ENCODE measurements at places on chromosomes 5 and 9.

GRCh38 chr5:158305861-158306260 is 446.9 kb upstream of the CLINT1 start:
- no peak for DNase-seq

DNA sequence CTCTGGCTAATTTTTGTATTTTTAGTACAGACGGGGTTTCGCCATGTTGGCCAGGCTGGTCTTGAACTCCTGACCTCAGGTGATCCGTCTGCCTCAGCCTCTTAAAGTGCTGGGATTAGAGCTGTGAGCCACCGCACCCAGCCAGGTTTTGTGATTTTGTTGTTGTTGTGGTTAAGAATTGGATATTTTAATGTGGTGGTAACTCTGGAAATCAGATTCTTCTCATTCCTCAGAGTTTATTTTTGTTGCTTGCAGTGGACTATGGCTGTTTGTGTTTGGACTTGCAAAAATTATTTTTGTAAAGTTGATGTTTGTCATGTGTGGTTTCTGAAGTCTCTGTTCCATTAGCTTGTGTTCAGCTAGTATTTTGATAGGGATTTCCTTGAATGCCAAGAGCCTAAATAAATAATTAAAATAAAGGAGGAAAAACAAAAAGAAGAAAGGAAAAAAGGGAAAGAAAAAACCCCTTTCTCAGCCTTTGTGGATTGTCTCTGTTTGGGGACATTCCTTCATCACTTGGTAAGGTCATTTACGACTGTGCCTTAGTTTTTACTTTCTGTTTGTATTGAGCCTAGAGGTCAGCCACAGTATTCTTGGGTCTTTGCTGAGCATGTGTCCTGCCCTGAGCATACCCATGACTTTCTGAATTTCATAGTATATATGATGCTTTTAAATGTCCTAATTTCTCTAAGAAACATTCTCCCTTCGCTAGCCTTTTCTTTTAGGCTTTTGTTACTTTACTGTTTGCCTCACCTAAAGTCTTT is 37.3 kb downstream of the PBX3 start:
- DNase-seq: no peak

GRCh38 chr9:124718928-124719327 is 52.2 kb downstream of the NR6A1 start:
- DNase-seq: no peak

DNA sequence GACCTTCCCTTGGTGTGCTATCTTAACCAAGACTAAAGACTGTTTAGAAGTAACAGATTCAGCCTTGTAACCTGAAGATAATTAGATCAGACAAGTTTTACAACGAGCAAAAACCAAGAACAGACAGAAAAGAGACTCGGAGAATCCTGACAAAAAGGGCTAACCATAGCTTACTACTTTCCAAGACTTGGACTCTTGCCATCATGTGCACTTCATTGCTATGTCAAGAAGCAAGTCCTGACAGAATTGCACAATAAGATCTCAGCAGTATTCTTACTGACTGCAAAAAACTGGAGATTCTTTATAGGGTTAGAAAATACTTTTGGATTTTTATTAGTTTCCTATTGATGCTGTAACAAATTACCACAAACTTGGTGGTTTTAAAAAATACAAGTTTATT is 1539.0 kb upstream of the NUDT12 start:
- DNase-seq: no peak

- no peak for DNase-seq
Observed at GRCh38 chr5:141413540-141414069, 818 bp downstream of the PCDHGA10 start.

DNA sequence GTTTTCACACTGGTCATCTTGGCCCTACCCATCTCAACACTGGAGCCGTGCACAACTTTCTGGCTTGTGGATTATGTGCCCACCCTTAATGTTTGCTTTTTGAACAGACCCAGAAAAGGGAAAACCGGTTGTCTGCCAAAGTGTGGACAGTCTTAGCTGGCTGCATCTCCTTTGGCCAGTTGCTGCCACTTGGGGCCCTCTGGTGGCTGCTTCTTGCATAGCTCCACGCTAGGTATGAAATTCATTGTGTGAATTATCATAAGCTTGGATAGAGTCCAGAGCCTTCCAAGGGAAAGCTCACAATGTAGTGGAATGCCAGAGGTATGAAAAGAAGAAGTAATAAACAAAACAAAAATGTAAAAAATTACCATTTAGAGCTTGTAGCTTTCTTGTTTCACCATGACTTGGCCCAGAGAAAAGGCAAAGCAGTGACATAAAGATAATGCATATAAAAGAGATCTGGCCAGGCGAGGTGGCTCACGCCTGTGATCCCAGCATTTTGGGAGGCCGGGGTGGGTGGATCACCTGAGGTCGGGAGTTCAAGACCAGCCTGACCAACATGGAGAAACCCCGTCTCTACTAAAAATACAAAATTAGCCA is 12.5 kb upstream of the SLC36A3 start:
- peak; percentile 40 for DNase-seq

DNA sequence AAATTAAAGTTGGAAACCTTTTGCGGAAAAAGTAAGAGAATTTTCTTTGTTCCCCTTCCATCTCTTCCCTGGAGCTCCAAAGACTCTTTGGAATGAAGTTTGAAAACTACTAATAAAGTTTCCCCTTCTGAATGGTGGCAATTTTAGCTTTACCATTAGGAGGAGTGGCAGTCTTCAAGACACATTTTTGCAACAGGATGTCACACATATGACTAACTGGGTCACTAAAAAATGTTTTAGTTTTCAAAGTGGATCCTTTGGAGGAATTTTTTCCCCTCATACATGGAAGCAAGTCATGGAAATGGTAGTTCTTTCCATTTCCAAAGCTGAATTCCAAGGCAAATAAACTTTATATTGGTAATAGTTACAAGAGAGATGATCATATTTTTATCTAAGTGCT is 15.6 kb downstream of the FBXO4 start:
- no peak for DNase-seq

DNA sequence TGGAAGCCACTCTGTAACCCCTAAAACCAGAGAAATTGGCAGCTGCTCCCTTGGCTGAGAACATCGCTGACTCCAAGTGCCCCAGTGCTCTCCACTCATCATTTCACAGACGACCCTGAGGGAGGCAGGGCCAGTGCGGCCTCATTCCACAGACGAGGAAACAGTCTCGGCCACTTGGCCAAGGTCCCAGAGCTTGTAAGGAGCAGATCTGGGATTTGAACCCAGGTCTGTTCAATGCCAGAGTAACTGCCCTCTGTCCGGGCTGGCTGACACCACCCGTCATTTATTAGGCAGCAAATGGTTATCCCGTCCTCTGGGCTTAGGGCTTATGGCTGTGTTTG is 19.9 kb upstream of the IER5L start:
- DNase-seq: no peak

DNA sequence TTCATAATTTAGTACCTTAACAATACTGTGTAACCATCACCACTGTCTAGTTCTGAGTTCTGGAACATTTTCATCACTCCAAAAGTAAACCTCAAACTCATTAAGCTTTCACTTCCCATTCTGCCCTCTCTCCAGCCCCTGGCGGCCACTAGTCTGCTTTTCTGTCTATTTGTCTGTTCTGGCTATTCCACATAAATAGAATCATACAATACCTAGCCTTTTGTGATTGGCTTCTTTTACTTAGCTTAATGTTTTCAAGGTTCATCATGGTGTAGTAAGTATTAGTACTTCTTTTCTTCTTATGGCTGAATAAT is 138.7 kb downstream of the RAPGEF6 start:
- DNase-seq: no peak

All from stimulated activated CD8-positive, alpha-beta memory T cell treated with anti-CD3 and anti-CD28 coated beads, Interleukin-2, amount 100 ng/mL, for 48 hours (primary cell).